ENCODE measurements at places on chromosomes 1 and 21. TPM values are rescaled to one million over a fixed set of nuclear protein-coding genes. Genes with fewer than 3 reads are reported as not detected.

Gene UQCRHL
- 1.9 TPM for total RNA-seq

Gene NDUFS5
- total RNA-seq, result 134 TPM

Gene REN
- total RNA-seq, result not detected

Gene CFAP57
- total RNA-seq, result not detected

Gene LCE1C
- not detected for total RNA-seq

Gene NCMAP
- total RNA-seq, result not detected

Gene ITSN1
- total RNA-seq, result 2.7 TPM

Gene KRTAP21-2
- total RNA-seq, result not detected

Gene ETV3L
- total RNA-seq, result not detected
